Progenitor cell of endocrine pancreas (in vitro differentiated cells): ENCODE measurements at places on chromosomes 11 and 22.

DNA sequence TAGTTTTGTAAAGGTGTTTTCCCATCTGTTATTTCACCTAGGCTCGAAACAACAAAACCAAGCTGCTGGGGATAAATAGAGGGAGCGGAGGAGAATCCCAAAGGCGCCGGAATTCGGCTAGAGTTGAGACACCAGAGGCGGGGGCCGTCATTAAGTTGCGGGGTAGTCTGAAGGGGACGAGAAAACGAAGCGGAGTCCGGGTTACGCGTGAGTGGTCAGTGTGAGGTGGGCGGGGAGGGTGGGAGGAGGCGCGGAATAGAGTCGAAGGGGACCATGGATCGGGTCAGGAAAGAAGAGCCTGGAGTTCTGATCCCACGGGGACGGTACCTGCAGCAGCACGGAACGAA, 361 bp downstream of the SRPRA start:
- DNase-seq, result no peak

GRCh38 chr11:75543806-75544205, 18.1 kb upstream of the GDPD5 start:
- DNase-seq, result no peak

DNA sequence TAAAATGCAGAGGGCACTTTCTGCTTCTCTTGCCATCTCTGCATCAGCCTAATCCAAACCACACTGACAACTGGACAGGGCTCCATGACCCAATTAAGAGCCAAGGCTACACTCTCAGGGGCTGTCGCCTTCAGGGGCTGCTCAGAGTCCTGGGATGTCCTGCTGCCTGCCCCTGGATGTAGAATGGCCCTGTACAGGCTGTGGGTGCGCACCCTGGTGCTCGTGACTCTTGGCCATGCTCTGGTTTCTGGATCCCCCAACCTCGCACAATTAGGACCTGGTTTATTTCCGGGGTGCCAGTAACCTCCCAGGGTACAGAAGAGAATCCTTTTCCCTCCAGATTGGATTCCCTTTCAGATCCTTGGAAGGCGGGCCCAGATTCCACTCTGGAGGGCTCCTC, 11.3 kb downstream of the IFT27 start:
- no peak for DNase-seq

DNA sequence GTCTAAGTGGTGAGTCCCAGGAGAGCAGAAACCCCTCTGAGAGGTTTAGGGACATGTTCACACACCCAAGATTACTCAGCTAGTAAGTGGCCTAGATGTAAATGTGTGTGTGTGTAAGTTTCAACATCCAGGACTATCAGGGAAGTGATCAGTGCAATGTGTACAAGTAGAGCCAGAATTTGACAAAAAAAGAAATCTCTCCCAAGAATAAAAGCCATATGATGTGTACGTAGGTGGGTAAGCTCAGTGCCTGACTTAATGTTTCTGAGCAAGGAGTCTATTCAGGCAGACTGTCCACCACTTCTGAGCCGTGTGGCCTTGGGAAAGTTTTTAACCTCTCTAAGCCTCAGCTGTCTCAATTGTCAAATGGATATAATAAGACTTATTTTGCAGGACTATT, 133.8 kb upstream of the NAV2 start:
- DNase-seq, result no peak

DNA sequence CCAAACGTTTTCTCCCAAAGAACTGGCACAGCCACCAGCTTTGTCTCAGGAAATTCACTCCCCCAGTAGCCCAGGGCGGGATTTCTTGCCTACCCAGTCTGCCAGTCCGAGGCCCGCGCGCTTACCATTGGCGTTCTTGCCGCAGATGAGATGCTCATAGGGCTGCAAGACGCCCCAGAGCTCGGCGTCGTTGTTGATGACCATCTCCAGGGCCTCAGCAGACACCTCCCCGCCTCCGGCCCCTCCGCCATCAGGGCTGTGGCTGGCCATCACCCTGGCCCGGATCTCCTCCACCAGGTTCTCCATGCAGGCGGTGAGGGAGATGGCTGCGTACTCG, 1.3 kb downstream of the ABTB2 start:
- peak; percentile 36 for DNase-seq

- DNase-seq, result no peak
These were observed 62.3 kb downstream of the PPFIBP2 start for GRCh38 chr11:7575841-7576725.
